Nucleus accumbens (tissue), 56 donors: ENCODE measurements at places on chromosomes 13 and 19.

DNA sequence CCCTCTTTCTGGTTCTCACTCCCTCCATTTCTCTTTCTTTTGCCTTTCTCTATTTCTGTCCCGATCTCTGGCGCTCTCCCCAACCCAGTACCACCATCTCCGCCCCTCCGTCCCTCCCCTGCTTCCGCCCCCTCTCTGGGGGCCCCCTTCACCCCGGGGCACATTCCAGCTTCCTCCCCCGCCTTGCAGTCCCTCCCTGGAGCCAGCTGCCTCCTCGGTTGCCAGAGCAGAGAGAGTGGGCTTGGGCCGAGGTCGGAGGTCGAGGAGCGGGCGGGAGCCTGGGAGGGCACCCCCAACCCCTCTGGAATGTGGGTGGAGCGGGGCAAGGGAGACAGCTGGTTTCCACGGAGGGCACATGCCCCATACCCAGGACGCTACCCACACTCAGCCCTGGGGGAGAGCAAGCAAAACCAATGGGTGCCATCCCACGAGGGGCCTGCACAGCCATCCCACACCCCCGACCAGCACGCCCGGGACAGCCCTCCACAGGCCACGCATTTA lies 6.5 kb upstream of the CIRBP start:
- no peak for DNase-seq

DNA sequence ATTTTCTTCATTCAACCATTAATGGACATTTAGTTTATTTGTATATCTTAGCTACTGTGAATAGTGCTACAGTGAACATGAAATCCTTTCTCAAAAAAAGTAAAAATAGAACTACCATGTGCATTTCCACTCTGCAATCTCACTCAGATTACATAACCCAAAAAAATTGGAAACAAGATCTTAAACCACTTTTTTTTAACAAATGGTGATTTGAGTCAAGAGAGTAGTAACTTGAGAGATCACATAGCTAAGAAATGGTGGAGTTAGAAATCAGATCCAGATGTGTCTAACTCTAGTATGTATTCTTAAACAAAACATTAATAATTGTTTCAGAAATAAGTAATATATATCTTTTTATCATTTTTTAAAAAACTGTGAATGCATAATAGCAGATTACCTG lies 318.3 kb upstream of the SGCG start:
- DNase-seq, result no peak

GRCh38 chr19:15469513-15470297 lies 5.4 kb upstream of the RASAL3 start:
- DNase-seq, result no peak

GRCh38 chr13:77338329-77338728 lies 11.4 kb upstream of the MYCBP2 start:
- no peak for DNase-seq

DNA sequence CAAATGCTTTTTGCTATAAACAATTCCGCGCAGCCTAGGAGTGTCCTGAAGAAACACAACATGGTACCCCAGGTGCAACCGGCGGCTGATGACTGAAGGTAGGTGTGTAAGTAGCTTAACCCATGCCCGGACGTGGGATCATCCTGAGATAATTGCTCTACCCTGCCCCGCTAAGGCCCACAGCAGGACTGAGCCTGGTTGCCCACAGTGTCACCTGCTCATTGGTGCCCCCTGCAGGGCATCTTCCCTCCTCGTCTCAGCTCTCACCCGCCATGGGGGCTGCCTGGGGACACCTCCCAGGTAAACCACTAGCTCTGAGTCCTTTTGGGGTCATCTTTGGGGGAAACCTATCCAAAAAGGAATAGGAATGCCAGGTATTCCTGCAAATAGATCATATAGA lies 22.3 kb downstream of the TMEM161A start:
- DNase-seq, result no peak

DNA sequence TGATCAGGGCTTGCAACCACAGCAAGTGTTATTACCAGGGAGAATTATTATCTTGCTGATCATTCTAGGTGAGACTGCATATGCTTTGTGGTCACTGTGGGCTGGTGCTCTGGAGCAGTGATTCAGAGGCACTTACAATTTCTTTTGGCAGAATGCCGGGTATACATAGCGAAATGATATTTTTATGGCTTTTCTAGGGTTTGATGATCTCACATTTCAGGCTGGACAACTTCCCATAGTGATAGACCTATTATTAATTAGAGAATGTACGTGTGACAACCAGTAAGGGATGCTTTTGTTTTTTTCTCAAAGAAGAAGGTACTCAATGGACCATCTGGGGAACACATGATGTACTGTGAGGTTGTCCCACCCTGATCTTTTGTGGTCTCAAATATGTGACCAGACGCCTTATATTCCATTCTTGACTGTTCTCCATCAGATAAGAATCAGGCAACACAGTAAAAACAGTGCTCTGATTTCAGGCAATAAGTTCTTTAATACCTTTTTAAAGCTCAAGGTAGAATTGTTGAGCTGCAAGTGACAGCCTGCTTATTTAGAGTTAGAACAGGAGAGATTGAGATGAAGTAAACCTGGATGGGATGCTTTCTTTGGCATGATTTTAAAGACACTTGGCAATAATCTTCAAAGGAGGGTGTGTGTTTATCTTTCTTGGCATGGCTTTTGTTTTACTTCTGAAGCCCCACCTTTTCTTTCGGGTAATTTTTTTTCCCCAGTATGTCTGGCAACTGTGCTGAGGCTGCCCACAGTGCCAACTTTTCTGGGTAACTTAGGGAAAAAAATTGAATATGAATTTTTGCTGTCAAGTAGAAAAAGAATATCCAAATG lies 27.4 kb upstream of the SCEL start:
- DNase-seq, result no peak

- no peak for DNase-seq
Observed at GRCh38 chr13:48230541-48230940, 2.5 kb upstream of the ITM2B start.

- no peak for DNase-seq
Observed at GRCh38 chr13:95527955-95528354, 24.6 kb upstream of the CLDN10 start.

GRCh38 chr19:5142725-5143097 lies 173.8 kb downstream of the KDM4B start:
- DNase-seq, result no peak

GRCh38 chr19:56864443-56865125 lies 24.1 kb upstream of the PEG3 start:
- no peak for DNase-seq

DNA sequence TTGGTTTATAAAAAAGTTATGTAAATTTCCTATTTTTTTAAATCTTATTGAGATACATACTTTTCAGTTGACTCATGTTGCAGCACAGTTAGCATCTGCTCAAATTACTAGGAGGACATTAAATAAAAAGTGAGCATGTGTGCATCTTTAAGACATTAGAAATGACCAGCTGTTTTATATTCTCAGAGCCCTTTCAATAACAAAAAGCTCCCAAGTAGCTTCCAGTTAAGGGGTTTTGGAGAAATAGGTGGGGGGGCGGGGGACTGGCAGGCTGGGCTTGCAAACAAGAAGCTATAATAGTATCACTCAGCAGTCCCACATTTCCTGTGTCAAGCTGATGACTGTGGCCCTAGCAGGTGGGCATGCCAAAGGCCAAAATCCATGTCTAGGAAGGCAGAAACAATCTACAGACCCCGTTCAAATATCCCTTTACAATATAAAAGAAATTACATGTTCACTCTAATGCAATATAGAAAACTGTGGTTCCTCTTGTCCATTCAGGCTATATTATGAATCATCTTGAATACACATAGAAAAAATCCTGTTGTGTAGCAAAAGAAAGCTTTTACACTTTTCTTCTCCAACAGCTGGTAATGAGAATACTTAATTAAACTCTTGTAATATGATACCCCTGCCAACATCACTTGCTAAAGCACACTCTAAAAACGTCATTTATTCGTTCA lies 1713.2 kb upstream of the SLC10A2 start:
- no peak for DNase-seq

DNA sequence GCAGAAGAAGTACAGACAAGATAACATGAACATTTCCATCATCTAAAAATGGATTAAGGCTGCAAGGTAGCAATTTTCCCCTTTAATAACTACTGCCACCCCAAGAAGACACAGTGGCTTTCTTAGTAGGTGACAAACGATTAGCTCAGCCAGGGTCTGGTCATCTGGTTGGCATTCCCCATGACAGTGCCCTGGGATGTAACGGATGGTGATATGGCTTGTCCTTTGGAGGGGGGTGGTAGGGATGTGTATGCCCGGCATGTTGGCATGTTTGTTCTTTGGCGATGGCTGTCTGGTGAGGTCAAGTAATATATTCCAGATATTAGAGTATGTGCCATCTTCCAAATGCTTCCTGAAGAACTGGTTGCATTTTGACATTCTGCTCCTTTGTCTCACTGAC lies 135.6 kb upstream of the ZNF536 start:
- DNase-seq, result no peak

GRCh38 chr13:20686863-20687579 lies 16.5 kb upstream of the IL17D start:
- DNase-seq, result no peak

GRCh38 chr13:53782488-53782961 lies 753.9 kb downstream of the OLFM4 start:
- DNase-seq, result no peak

- no peak for DNase-seq
Observed at GRCh38 chr13:59538512-59538911, 625.2 kb downstream of the DIAPH3 start.

DNA sequence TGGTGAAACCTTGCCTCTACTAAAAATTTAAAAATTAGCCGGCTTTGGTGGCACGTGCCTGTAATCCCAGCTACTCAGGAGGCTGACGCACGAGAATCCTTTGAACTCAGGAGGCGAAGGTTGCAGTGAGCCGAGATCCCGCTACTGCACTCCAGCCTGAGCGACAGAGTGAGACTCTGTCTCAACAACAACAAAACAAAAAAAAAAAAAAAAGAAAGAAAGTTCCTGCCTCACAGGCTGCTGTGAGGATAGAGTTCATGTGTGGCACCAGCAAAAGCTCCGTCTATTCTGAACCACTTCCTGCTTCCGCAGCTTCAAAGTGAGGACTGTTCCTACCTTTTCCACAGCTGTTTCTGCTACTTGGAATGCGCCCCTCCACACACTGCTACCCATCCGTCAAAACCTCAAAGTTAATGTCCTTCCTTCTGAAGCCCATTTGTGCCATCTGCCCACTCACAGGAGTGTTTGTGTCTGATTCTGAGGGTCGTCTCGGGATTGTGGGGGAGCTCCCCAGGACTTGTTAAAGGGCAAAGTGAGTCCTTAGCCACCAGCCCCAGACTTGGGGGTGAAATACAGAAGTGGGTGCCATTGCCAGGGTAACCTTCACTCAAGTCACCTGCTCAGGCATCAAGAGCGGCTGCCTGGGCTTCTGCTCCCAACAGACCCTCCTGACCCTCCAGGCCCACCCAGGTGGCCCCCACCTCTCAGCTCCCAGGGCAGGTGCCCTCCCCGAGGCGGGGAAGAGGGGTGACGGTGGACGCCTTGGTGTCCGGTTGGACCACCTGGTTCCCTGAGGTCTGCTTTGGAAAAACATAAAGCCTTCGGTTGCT lies 2.9 kb downstream of the MFSD12 start:
- no peak for DNase-seq

GRCh38 chr13:110228936-110229904 lies 77.7 kb downstream of the COL4A1 start:
- no peak for DNase-seq

- DNase-seq, result no peak
Observed at GRCh38 chr13:113041896-113042295, 63.7 kb upstream of the F7 start.

- DNase-seq, result no peak
Observed at GRCh38 chr19:33683881-33684537, 62.3 kb downstream of the CHST8 start.

DNA sequence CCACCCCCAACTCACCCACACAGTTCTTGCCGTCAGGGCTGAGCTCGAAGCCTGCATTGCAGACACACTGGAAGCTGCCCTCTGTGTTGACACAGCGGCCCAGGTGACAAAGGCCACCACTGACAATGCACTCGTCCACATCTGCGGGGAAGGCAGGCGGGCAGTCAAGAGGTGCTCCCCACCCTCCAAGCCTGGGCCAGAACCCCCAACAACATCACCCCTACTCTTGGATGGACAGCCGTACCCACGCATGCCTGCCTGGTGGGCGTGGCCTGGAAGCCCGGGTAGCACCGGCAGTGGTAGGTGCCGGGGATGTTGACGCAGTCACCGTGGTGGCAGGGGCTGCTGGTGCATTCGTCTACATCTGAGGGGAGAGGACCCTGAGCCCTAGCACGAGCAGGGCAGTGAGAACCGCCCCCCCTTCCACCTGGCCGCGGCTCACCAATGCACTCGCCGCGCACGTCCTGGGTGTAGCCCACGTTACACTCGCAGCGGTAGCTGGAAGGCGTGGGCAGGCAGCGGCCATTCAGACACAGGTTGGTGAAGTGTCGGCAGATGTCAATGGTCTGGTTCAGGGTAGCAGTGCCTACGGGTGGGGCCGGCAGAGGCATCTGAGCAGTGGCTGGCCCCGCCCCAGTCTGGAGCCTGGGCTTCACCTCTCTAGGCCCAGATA lies 13.3 kb downstream of the FBN3 start:
- no peak for DNase-seq

- DNase-seq, result no peak
Observed at GRCh38 chr19:3047496-3048189, 14.7 kb downstream of the TLE5 start.

GRCh38 chr19:43496960-43497359 lies 7.6 kb downstream of the PHLDB3 start:
- no peak for DNase-seq

DNA sequence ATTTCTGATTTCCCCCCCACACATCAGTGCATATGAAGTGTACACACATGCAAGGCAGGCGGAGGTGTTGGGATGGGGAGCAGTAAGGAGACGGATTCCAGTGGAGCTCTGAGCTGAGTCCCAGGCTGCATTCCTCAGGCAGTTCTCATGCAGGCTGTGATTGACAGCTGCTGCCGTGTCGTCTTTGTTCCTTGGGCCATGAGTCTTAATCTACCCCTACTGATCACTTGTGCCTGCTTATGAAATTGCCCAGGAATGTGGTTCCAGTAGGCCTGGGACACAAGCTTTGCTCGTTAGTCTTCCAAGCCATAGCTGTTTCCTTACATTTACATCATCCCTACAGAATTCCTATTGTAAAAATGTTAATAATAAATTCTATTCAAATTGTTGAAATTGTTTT lies 1241.9 kb downstream of the UQCRFS1 start:
- no peak for DNase-seq

- peak; percentile 51 for DNase-seq
Observed at GRCh38 chr19:5578097-5578846, 10.5 kb upstream of the TINCR start.

DNA sequence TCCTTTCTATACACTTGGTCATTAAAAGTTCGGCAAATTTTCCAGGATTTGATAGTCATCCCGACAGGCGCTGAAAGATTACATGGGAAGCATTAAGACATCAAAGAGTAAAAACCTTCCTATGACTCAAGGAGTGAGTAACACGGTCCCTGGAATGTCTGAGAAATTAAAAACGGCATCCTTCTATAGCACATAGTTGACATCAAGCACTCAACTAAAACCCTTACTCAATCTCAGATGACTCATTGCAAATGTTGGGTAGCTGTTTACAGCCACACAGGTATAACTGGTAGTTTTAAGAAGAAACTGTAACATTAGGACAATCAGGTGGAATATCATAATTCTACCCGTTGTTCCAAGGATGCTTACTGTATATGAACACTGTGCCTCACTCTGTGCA lies 6.4 kb upstream of the LGALS13 start:
- no peak for DNase-seq
